NCI-H226 (cell line): ENCODE measurements at places on chromosomes 7 and 10.

- no peak for DNase-seq
Measured at GRCh38 chr7:157587051-157587804, 250.4 kb downstream of the DNAJB6 start.

GRCh38 chr10:103614306-103615158, 121.0 kb downstream of the NEURL1 start:
- DNase-seq: no peak

- DNase-seq: no peak
Measured at GRCh38 chr10:70769121-70769520, 16.1 kb downstream of the TBATA start.

DNA sequence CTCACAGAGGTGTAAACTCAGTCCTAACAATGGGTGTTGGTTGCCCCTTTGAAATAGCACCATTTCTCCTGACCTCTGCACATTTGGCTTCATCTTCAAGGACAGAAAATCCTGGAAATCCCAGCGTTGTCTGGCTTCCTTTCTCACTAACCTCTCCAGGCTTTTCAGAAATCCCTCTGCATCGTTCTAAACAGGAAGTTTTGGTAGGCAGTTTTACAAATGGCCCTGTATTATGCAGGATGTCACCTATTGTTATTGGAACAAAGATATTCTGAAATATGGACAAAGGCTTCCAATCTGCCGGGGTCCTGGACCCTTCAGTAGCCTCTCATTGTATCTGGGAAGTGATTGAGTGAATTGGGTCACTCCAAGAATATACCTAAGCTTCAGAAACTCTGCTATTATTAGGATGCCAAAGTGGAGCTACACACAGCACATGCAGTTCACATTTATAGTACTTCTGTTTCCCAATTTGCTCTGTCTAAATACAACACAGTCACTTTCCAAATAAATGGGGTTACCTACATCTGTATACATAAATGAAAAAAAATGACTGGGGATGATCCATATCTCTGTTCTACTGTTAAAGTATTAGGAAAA, 134.8 kb upstream of the KLF6 start:
- no peak for DNase-seq

GRCh38 chr10:21372651-21373410, 152.7 kb downstream of the SKIDA1 start:
- DNase-seq: peak; percentile 96

GRCh38 chr10:5963071-5963470, 14.3 kb downstream of the IL15RA start:
- no peak for DNase-seq

GRCh38 chr7:128168667-128169210, 72.3 kb upstream of the LEP start:
- DNase-seq: peak; percentile 7

GRCh38 chr10:11264296-11265048, 246.8 kb downstream of the CELF2 start:
- no peak for DNase-seq

GRCh38 chr7:8913682-8914081, 480.3 kb downstream of the NXPH1 start:
- no peak for DNase-seq

- DNase-seq: no peak
Measured at GRCh38 chr10:4766454-4766853, 59.6 kb upstream of the AKR1E2 start.

DNA sequence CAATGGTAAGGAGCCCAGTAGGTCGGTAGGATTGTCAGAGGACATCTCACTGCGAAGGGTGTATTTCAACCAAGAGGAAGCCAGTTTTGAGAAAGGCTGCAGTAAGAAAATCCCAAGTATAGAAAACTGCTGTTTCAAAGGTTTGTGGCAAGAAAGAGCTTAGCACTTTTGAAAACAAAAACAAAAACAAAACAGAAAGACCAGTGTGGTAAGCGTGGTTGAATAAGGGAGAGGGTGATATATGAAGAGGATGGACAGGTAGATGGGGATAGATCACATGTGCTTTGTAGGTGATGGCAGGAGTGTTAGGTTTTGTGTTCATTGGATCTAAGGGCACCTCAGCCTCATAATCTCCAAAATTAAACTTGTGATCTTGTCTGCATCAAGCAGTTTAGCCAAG, 141.6 kb upstream of the WNT16 start:
- DNase-seq: no peak

- no peak for DNase-seq
Measured at GRCh38 chr10:133251388-133252222, 13.9 kb downstream of the VENTX start.

DNA sequence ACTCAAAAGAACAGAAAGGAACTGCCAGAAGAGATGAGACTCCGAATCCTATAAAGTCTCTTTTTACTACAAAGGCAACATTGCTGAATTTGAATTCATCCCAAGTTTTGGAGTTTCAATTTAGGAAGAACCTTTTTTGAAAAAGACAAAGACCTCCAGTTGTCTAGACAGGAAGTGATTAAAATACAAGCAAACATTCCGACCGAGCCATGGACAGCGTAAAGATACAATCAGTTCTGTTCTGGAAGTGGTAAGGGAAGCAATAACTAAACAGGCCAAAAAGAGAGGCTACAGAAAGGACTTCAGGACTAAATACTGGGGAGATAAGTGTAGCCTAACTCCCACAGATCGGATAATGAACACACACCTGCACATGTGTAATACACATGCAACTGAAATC, 101.0 kb downstream of the SMURF1 start:
- no peak for DNase-seq
